ENCODE measurements at places on chromosomes 7 and 10.

DNA sequence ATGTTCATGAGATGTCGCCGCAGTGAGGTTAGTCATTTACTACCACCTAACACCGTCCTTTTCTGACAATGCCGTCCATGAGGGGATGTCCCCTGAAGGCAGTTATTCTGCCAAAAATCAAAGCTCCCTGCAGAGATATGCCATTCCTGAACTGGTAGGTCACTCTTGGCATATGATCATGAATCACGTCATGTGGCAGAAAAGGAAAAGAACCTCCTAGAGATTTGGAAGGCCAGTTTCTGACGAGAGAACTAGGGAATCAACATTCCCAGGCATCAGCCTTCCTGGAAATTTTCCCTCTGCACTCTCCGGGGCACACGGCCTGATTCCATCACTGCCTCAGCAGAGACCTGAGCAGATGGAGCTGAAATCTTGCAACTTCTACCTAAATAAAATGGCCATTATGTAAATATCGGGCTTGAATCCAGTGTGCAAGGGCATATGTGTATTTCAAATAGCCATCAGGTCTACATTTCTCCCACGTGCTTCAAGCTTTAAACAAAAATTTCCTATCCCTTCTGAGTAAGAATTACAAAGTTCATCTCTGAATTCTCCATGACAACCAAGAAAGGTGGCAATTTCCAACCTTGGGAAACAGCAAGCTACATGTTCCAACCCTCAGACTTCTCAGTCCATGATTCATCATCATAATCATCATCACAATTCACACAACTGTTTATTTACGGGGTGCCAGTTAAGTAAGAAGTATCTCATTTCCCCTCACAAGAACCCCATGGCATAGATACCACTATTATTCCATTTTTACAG, 46.5 kb downstream of the AMPH start:
- DNase-seq = no peak

GRCh38 chr10:127257395-127257794, 61.0 kb upstream of the INSYN2A start:
- DNase-seq = no peak

- DNase-seq = no peak
These were observed 1.5 kb downstream of the CYP3A7 start for GRCh38 chr7:99733448-99733847.

DNA sequence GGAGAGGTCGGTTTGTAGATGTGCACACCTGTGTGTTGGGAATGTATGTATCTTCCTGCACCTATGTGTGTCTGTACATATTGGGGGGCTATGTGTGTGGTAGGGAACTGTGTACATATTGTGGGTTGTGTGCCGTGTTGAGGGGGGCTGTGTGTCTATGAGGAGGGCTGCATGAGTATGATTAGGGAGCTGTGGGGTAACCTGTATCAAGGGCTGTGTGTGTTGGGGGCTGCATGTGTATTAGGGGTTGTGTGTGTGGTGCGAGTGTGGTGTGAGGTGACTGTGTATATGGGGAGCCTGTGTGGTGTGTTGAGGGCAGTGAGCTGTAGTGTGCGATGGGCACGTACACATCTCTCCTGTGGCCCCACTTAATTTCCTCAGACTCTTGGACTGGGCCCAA, 22.2 kb upstream of the PAX2 start:
- no peak for DNase-seq

- no peak for DNase-seq
These were observed 6.1 kb upstream of the SH3PXD2A start for GRCh38 chr10:103861505-103861904.

DNA sequence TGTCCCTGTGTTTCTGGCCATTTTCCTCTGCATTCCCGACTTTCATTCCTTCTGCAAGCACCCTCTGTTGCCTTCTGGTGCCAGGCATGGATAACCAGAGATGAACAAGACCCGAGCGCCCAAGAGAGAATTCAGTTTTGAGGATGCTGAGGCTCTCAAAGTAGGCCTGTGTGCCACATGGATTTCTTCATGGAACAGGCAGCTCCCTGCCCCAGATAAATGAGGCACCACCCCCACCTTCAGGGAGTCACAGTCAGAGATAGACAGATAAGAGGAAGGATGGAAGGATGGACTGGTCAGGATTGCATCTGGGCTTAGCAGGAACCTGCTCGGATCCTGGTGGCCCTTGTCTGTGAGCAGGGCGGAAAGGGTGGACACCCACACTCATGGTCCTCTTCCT, 49.4 kb downstream of the ADCYAP1R1 start:
- no peak for DNase-seq

DNA sequence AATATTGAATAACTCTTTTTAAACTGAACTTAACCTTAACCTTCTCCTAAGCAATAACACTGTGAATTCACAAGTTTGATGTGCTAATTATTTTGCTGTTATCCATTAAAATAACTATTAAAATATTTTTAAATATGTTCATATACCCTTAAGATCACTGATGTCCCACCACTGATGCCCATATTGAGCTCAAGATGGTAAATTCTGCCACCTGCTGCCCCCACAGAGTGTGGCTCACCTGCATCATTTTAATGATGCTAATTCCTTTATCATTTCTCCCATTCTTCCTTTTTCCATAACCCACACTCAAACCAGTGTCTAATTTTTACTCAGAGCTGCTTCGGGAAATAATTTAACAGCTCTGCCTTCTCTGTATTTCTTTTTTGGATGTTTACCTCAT, 82.3 kb upstream of the ARID5B start:
- DNase-seq = no peak

DNA sequence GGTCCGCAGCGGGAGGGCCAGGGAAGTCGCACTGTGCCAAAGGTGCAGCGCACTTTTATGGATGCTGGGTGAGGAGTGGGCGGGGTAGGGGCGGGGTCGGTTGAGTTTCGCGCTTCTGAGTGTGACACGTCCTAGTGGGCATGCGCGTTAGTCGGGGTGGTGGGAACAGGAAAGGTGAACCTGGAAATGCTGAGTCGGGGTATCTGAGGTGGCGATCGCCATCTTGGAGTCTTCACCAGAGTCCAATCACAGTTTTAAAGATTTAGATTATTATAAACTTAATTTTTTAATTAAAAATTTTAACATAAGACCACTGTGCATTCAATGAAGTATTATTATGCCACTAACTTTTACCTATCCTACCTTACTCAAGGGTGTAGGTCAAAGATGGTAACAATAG, 45.7 kb downstream of the ZNF138 start:
- no peak for DNase-seq

GRCh38 chr7:92916770-92917224, 80.4 kb upstream of the CDK6 start:
- DNase-seq = no peak
